ENCODE measurements at places on chromosomes 1 and 21.

GRCh38 chr21:15826147-15826780 lies 96.5 kb downstream of the USP25 start:
- peak; percentile 62 for DNase-seq

GRCh38 chr1:65050735-65051134 lies 84.4 kb upstream of the JAK1 start:
- no peak for DNase-seq

- no peak for DNase-seq
Observed at GRCh38 chr1:198563583-198563982, 23.1 kb upstream of the ATP6V1G3 start.

DNA sequence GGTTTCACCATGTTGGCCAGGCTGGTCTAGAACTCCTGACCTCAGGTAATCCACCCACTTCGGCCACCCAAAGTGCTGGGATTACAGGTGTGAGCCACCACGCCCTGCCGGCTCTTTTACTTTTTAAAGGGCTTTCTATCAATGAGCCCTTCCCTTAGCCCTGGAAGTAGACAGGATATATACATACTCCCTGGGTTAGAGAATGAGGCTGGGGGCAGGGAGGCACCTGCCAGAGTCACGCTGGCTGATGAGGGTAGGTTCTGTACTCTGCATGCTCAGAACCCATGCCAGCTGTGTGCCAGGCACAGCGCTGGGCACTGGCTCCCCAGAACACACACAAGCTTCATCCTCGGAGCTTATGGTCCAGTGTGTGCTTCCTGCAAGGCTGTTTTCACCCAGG lies 113.6 kb upstream of the IPO9 start:
- no peak for DNase-seq

DNA sequence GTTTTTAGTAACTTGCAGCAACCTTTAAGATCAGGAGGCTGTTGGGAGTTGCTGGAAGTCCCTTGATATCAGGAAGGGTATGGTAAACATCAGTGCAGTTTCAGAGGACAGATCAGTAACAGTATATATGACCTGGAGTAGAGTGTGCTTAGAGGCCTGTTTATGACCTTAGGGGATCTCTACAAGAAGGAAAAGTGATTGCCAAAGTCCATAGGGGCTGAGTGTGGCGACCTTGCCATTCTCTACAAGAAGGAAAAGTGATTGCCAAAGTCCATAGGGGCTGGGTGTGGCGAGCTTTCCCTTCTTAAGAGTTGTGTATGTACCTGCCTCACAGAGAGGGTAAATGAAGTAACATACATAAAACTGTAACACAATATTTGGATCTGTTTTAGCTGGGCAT lies 28.5 kb upstream of the AXDND1 start:
- no peak for DNase-seq

- DNase-seq: no peak
Observed at GRCh38 chr1:156399355-156400125, 30.5 kb downstream of the RHBG start.

DNA sequence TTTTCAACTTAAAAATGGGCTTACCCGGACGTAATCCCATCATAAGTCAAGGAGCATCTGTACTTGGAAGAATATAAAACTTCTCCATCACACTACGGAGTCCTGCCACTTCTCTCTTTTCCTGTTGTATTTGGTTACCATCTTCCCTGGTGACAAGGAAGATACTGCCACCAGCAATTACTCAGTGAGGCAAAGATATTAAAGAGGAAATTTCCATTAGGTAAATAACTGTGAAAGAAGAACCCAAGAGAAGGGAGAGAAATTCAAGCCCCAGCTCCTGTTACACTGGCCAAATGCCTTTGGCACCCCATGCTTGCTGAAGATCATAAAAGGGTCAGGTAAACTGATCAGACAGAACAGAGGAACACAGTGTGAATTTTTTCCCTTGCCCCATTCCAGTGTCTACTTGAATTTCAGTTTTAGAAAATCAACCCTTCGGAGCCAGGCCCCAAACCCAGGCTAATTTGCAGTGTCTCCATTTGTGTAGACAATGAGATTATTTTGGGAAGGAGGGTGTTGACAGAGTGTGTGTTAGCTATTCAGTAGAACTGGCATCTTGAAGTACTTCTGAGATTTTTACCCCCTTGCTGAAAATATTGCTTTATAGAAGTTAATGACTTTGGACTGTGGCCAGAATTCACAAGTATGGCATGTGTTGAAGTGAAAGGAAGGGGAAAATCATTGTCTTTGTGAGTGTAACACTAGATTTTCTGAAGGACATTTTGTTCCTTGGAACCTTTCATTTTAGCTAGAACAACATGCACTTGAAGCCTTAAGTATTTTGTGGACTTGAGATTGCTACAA lies 167.1 kb downstream of the DHRS3 start:
- DNase-seq: no peak

GRCh38 chr1:19860418-19860817 lies 21.8 kb upstream of the OTUD3 start:
- no peak for DNase-seq

DNA sequence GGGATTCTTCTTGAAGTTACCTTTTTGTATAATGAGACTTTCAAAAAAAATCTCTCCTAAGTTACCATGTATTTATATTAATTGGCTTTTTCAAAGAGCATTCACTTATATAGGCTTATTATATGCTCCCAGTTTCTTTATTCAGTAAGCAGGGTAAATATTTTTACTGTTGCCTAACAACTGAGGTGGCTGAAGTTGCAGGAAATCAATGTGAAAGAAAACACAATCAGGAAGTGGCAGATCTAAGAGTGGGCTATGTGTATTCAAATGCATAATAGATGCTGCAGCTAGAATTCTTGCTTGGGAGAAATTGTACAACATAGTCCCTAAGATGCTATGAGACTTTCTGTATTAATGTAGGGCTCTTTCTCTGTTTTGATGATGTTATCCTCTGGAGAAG lies 606.9 kb downstream of the NUF2 start:
- DNase-seq: no peak

- no peak for DNase-seq
Observed at GRCh38 chr1:226981838-226982237, 41.7 kb downstream of the COQ8A start.

- DNase-seq: no peak
Observed at GRCh38 chr1:233086961-233087881, 136.8 kb downstream of the NTPCR start.
